HCT116 (cell line): ENCODE measurements at places on chromosomes 2 and 18. TPM values are rescaled to one million over a fixed set of nuclear protein-coding genes. Genes with fewer than 3 reads are reported as not detected.

DNA sequence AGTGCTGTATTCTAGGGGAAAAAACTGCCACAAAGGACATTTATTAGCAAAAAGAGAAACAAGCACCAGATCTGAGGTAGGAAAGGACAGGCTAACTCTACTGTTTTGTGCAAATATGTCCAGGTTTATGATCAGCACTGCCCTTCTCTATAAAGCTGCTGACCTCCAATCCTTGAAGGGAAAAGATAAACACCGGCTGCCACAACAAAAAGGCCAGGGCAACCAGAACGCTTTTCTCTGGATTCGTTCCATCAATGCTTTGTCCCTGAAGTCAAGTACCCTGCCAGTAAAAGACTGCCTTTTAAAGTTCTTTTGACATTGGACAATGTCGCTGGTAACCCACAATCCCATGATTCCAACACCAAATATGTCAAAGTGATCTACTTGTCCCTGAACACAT is 21.0 kb downstream of the SMAD2 start:
- H3K27me3 ChIP-seq = no peaks in the 10 kb centered on the region
- no peak for DNase-seq
- H3K4me1 ChIP-seq = no peaks in the 10 kb centered on the region
- H3K36me3 ChIP-seq = peaks cover 12% of the 10 kb centered on the region; the same call in 1 of the 2 replicates
- H3K27ac ChIP-seq = no peak overlapping the region
- H3K4me3 ChIP-seq = no peak overlapping the region

Gene HRH4
- not detected for total RNA-seq

GRCh38 chr2:84797271-84797670 is 83.6 kb downstream of the TRABD2A start:
- H3K4me3 ChIP-seq = no peak overlapping the region
- DNase-seq = no peak
- no peak overlapping the region for H3K27ac ChIP-seq

Gene SH3RF3
- not detected for total RNA-seq
